ENCODE measurements at places on chromosomes 5 and 9. TPM values are rescaled to one million over a fixed set of nuclear protein-coding genes. Genes with fewer than 3 reads are reported as not detected.

The TSSK1B gene
- total RNA-seq = not detected

The EQTN gene
- total RNA-seq = not detected

The PDE6A gene
- not detected for total RNA-seq

The FGD3 gene
- 66.7 TPM for total RNA-seq

The NDUFB6 gene
- total RNA-seq = 29.6 TPM

The RGS7BP gene
- not detected for total RNA-seq

The PFN3 gene
- total RNA-seq = not detected

The SLC24A2 gene
- total RNA-seq = not detected

The CMBL gene
- 0.66 TPM for total RNA-seq

GRCh38 chr5:68962757-68963484 is 130.9 kb upstream of the SLC30A5 start:
- H3K4me3 ChIP-seq = no peak overlapping the region
- H3K4me1 ChIP-seq = peaks cover 2% of the 10 kb centered on the region
- H3K36me3 ChIP-seq = no peaks in the 10 kb centered on the region
- peak; percentile 34 for DNase-seq
- no peaks in the 10 kb centered on the region for H3K27me3 ChIP-seq

DNA sequence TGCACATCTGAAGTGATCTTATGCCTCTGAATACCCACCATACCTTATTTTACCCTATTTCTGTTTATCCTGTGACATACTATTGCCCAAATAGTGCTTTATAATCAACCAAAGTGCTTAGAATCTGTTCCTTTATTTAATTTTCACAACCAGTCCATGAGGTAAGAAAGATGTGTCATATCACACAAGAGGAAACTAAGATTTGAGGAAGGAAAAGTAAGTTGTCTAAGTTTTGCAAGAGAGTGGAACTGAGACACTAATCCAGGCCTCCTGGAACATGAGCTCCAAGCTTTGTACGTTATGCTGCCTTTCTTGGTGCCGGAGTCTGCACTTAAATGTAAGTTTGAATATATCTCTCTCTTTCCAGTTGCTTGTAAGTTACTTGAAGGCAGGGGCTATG is 17.2 kb downstream of the KDM3B start:
- H3K27me3 ChIP-seq = no peaks in the 10 kb centered on the region
- H3K4me1 ChIP-seq = peaks cover 40% of the 10 kb centered on the region
- H3K27ac ChIP-seq = peak overlapping the region; percentile 29
- no peak overlapping the region for H3K4me3 ChIP-seq

GRCh38 chr9:125932012-125932411 is 184.8 kb downstream of the PBX3 start:
- H3K4me3 ChIP-seq = no peak overlapping the region
- DNase-seq = no peak
- H3K27ac ChIP-seq = no peak overlapping the region
- peaks cover 2% of the 10 kb centered on the region for H3K36me3 ChIP-seq

DNA sequence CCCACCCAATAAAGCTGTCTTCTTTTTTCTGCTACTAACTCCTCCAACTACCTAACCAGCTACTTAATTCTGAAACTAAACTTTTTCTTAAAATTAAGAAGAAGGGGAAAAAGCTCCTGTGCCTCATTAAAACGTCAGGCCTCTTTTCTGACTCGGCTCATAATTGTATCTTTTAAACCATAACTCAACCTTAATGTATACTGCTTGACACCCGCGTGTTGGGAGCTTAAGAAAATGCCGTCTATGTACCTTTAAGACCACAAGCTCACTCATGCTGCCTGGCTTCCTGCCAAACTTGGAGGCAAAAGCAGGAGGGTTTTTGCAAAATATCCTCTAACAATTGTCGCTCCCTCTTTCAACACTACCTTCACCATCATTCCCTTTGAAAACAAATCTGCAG is 5.0 kb downstream of the EBF1 start:
- H3K27me3 ChIP-seq = peaks cover 27% of the 10 kb centered on the region
- no peak overlapping the region for H3K4me3 ChIP-seq
- peak; percentile 81 for DNase-seq

DNA sequence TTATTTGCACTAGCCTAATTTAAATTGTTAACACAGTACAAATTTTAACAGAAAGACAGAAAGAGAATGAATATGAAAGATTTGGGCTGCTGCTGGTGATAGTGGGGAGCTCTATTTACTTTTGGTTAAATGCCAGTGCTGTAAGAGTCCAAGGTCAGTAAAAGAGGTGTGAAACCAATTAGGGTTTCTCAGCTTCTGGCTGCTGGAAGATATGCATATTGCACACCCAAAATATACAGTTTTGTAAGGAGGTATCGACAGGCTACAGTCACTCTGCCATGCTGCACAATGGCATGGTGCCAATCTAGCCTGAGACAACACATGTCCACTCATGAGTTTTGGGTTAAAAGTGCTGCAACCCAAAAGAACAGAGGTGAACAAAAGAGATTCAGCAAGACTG is 79.3 kb downstream of the PPP2R2B start:
- H3K4me1 ChIP-seq = peaks cover 5% of the 10 kb centered on the region
- H3K36me3 ChIP-seq = no peaks in the 10 kb centered on the region
- no peak for DNase-seq
- H3K27ac ChIP-seq = no peak overlapping the region
- no peaks in the 10 kb centered on the region for H3K27me3 ChIP-seq
- H3K4me3 ChIP-seq = no peak overlapping the region

- H3K4me1 ChIP-seq = no peaks in the 10 kb centered on the region
- H3K36me3 ChIP-seq = no peaks in the 10 kb centered on the region
- DNase-seq = no peak
- no peak overlapping the region for H3K4me3 ChIP-seq
Observed at GRCh38 chr5:129372025-129372424, 88.1 kb upstream of the ADAMTS19 start.

GRCh38 chr5:3107156-3107611 is 355.7 kb upstream of the IRX2 start:
- no peaks in the 10 kb centered on the region for H3K36me3 ChIP-seq
- no peak for DNase-seq
- peaks cover 20% of the 10 kb centered on the region for H3K27me3 ChIP-seq
- H3K4me1 ChIP-seq = no peaks in the 10 kb centered on the region
- no peak overlapping the region for H3K4me3 ChIP-seq

DNA sequence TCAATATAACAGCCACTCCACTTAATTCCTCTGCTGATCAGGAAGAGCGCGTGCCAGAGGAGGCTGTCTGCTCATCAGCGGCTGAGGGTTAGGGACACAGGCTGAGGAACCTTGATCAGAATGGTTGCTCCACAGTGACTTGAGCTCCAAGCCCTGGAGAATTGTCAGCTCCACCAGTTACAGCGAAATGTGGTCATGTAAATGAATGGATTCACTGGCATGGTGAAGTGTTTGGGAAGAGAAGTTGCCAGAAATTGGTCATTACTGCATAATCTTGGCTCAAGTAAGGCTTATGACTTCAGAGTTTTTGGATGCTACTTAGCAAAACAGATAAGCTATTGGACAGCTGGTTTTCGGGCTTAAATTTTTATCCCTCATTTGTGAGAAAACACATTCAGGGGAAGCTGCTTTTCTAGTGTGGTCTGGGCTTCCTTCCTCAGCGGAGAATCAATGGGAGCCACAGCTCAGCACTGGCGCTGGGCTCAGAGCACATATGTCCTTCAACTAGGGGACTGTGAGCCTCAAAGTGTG is 65.0 kb downstream of the PRRT1B start:
- H3K4me3 ChIP-seq = no peak overlapping the region
- H3K4me1 ChIP-seq = no peaks in the 10 kb centered on the region
- DNase-seq = no peak
- H3K27ac ChIP-seq = no peak overlapping the region
- peaks cover 19% of the 10 kb centered on the region for H3K36me3 ChIP-seq

DNA sequence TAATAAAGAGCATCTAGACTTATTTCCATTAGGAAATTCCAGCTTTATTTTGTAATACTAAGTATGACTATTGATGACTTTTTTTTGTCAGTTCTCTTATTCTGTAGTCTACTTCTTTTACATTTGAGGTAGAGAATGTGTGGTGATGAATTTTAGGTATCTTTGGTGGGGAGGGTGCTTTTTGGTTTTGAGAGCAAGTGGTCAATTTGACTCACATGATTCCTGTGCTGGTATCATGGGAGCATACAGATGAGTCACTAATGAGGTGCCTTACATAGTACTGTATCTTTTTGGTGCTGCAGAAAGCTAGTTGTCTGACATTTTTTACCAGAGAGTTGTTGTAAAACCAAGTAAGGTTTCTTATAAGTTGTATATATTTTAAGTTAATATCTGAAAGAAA is 35.3 kb downstream of the ERBIN start:
- DNase-seq = peak; percentile 28
- no peak overlapping the region for H3K4me3 ChIP-seq
- H3K27me3 ChIP-seq = no peaks in the 10 kb centered on the region
- H3K36me3 ChIP-seq = peaks cover 13% of the 10 kb centered on the region
- H3K4me1 ChIP-seq = peaks cover 64% of the 10 kb centered on the region

DNA sequence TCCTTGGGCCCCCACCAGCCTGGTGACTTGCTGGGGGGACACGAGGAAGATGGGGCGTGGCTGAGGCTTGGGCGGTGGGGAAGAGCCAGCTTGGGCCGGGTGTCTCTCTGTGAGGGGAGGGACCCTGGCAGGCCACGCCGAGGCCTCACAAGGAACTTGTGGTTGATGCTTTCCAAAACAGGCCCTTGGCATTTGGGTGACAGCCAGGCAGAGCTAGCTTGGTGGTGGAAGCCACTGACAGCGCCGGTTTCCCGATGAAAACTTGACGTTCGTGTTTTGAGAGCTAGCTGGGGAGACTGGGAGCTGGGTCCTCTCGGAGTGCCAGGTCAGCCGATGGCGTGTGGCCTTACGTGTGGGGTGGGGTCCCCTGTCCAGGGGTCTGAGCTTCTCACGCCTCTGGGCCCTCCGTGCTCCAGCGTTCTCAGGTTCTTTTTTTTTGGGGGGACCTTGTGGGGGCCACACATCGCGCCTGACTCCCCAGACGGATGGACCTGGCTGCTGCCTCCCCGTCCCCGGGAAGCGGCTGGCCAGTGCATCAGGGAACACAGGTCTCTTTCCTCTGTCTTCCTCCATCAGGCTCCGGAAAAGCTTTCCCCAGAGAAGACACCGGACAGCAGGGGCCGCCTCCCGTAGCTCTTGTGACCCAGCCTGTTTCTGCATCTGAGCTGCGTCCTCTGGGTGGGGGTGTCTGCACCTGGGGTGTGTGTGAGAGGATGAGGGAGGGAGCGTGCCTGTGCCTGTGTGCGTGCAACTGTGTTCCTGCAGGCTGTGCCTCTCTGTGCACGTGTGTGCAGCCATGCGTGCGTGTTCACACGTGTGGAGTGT is 129.3 kb upstream of the LPCAT1 start:
- peaks cover 3% of the 10 kb centered on the region for H3K4me1 ChIP-seq
- no peaks in the 10 kb centered on the region for H3K36me3 ChIP-seq
- no peak overlapping the region for H3K27ac ChIP-seq
- peak; percentile 47 for DNase-seq

GRCh38 chr5:176131771-176132170 is 106.5 kb upstream of the SIMC1 start:
- H3K36me3 ChIP-seq = no peaks in the 10 kb centered on the region
- no peak overlapping the region for H3K4me3 ChIP-seq
- peaks cover 30% of the 10 kb centered on the region for H3K27me3 ChIP-seq
- peaks cover 11% of the 10 kb centered on the region for H3K4me1 ChIP-seq

GRCh38 chr9:71895117-71895516 is 15.9 kb downstream of the ABHD17B start:
- peaks cover 3% of the 10 kb centered on the region for H3K36me3 ChIP-seq
- peaks cover 60% of the 10 kb centered on the region for H3K4me1 ChIP-seq
- no peaks in the 10 kb centered on the region for H3K27me3 ChIP-seq
- no peak overlapping the region for H3K4me3 ChIP-seq

GRCh38 chr9:120876842-120877240 is at the start of gene PHF19:
Gene PHF19 (minus strand): TSS chr9:120877188. CDS start chr9:120874741, 2,447 bp downstream.
- H3K36me3 ChIP-seq = peaks cover 54% of the 10 kb centered on the region
- H3K4me1 ChIP-seq = peaks cover 79% of the 10 kb centered on the region
- DNase-seq = peak; percentile 78

GRCh38 chr5:104914536-104915070 is 1352.0 kb upstream of the NUDT12 start:
- H3K4me3 ChIP-seq = no peak overlapping the region
- no peak for DNase-seq
- H3K27me3 ChIP-seq = no peaks in the 10 kb centered on the region
- H3K36me3 ChIP-seq = no peaks in the 10 kb centered on the region

GRCh38 chr5:151034422-151035379 is 14.3 kb downstream of the GPX3 start:
- peaks cover 84% of the 10 kb centered on the region for H3K36me3 ChIP-seq
- DNase-seq = no peak
- H3K27ac ChIP-seq = no peak overlapping the region
- H3K4me3 ChIP-seq = no peak overlapping the region

- H3K4me3 ChIP-seq = no peak overlapping the region
- H3K27me3 ChIP-seq = no peaks in the 10 kb centered on the region
- H3K36me3 ChIP-seq = no peaks in the 10 kb centered on the region
- H3K4me1 ChIP-seq = no peaks in the 10 kb centered on the region
Observed at GRCh38 chr5:108900668-108901067, 153.0 kb downstream of the FER start.

DNA sequence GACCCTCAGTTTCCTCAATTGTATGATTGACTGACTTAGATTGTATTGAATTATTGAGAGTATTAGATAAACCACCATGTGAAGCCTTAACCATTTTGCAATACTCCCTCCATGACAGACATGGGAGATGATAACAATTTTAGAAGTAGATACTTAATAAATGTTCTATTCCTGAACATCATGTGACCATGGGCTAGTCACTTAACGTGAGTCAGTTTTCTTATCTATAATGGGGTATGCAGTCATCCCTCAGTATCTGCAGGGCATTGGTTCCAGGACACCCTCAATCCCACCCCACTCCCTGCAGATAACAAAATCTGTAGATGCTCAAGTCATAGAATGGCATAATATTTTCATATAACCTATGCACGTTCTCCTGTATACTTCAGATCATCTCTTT is 31.0 kb downstream of the SNX18 start:
- no peak overlapping the region for H3K4me3 ChIP-seq
- H3K36me3 ChIP-seq = peaks cover 2% of the 10 kb centered on the region
- no peak overlapping the region for H3K27ac ChIP-seq
- DNase-seq = no peak
- H3K4me1 ChIP-seq = no peaks in the 10 kb centered on the region
- no peaks in the 10 kb centered on the region for H3K27me3 ChIP-seq

DNA sequence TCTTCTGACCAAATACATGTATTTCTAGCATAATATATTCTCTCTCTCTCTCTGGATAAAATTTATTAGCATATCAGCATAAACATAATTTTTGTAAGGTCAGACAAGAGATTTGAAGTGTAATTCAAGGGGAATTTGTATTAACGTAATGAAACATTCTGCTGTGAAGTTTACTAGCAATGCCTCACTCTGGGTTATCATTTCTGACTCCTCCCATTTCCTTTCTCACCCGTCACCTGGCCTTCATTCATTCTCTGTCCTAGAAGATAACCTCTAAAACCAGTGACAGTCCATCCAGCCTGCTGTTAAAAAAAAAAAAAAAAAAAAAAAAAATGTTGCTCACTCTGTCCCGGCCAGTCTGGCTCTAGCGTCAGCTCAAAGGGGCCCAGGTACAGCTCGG is 27.1 kb downstream of the GRAMD2B start:
- H3K4me1 ChIP-seq = peaks cover 77% of the 10 kb centered on the region
- DNase-seq = peak; percentile 45
- H3K27me3 ChIP-seq = no peaks in the 10 kb centered on the region
- peaks cover 23% of the 10 kb centered on the region for H3K36me3 ChIP-seq

GRCh38 chr5:35117967-35118366 is 70.2 kb upstream of the AGXT2 start:
- H3K36me3 ChIP-seq = no peaks in the 10 kb centered on the region
- H3K27ac ChIP-seq = no peak overlapping the region
- peaks cover 45% of the 10 kb centered on the region for H3K27me3 ChIP-seq
- no peak overlapping the region for H3K4me3 ChIP-seq

All from activated CD4-positive, alpha-beta T cell treated with anti-CD3 and anti-CD28 coated beads for 36 hours (primary cell).